ENCODE measurements at places on chromosomes 1 and 21.

DNA sequence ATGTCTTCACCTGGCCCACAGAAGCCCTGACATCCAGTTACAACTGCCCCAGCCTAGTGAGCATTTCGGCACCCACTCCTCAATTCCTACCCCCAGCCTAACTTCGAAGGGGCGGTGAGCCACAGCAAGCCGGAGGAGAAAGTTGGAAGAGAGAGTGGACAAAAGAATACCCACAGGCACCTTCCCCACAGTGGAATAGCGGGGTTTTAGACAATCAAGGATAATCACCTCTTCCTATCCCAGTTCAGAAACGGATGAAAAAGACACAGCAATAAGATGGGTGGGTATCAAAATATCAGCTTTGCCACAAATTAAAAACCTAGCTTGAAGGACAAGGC is 1.3 kb upstream of the LSS start:
- DNase-seq = no peak

GRCh38 chr1:39129514-39129913 is 75.0 kb upstream of the MACF1 start:
- DNase-seq = no peak

DNA sequence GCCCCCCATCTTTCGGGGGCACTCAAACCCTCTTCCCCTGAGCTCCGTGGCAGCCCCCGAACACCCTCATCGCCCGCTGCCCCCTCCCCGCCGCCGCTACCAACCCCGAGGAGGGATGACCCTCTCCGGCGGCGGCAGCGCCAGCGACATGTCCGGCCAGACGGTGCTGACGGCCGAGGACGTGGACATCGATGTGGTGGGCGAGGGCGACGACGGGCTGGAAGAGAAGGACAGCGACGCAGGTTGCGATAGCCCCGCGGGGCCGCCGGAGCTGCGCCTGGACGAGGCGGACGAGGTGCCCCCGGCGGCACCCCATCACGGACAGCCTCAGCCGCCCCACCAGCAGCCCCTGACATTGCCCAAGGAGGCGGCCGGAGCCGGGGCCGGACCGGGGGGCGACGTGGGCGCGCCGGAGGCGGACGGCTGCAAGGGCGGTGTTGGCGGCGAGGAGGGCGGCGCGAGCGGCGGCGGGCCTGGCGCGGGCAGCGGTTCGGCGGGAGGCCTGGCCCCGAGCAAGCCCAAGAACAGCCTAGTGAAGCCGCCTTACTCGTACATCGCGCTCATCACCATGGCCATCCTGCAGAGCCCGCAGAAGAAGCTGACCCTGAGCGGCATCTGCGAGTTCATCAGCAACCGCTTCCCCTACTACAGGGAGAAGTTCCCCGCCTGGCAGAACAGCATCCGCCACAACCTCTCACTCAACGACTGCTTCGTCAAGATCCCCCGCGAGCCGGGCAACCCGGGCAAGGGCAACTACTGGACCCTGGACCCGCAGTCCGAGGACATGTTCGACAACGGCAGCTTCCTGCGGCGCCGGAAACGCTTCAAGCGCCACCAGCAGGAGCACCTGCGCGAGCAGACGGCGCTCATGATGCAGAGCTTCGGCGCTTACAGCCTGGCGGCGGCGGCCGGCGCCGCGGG is 837 bp downstream of the FOXD3 start:
- DNase-seq = peak; percentile 27

DNA sequence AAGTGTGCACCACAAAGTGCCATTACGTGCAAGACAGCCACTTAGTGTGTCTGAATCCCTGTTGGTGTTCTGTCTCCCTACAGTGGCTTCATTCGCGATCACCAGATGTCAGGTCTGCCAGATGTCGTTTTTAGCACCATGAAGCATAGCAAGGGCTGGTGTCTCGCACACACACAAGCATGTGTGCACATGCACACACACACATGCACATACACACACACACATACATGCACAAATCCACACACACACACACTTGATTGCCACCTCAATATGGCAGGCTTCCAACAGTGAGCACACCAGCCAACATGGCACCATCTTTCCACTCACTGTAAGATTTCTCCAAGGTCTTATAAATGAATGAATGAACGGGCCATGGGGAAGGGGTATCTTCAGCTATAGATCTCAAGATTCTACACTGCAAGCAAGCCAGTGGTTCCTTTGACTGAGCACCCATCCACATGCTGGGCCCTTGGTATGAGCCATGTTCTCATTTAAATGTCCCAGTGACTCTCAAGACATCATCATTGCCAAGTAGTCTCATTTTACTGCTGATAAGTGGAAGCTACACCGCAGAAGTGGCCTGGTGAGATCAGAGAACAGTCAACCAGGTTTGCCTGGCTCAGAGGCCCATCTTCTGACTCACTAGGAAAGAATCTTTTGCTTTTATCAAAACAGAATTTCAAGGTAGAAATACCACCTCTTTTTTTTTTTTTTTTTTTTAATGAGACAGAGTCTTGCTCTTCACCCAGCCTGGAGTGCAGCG is 84.9 kb downstream of the SIM2 start:
- no peak for DNase-seq

GRCh38 chr1:220786337-220787068 is at the start of gene MTARC1:
TSS of gene MTARC1 (plus strand) at chr1:220786913. CDS start at chr1:220786945, 32 bp downstream.
- no peak for DNase-seq

DNA sequence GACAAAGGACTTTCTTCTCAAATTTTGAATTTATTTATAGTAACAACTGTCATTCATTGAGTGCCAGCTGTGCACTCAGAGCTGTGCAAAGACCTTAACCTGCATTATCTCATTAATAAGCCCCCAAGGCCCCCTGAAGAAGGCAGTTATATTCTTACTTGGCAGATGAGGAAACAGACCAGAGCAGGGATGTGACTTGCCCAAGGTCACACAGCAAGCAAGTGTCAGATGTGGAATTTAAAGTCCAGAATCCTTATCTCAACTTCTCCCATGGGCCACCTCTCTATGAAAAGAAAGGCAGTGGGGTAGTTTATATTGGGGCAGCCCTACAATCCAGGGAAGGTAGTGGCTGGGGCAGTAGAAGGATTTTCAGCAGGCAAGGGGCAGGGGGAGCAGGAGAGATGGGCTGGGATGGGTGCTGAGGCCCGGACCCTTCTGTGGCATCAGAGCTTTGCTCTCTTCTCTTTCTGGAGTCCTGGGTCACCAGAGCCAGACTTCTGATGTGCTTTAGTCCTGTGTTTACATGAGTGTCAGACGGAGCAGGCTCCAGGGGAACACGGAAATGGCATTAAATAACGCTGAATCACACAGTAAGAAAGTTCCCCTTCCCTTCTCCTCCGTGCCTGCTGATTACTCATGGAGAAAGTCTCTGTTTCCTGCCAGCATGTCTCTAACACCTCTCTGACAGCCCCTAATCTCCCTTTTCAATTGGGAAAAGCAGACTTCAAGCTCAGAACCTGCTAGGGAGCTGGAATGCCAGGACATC is 39.5 kb downstream of the EPHB2 start:
- DNase-seq = no peak

- DNase-seq = peak; percentile 0
Measured at GRCh38 chr1:73104749-73105148, 822.4 kb upstream of the NEGR1 start.

DNA sequence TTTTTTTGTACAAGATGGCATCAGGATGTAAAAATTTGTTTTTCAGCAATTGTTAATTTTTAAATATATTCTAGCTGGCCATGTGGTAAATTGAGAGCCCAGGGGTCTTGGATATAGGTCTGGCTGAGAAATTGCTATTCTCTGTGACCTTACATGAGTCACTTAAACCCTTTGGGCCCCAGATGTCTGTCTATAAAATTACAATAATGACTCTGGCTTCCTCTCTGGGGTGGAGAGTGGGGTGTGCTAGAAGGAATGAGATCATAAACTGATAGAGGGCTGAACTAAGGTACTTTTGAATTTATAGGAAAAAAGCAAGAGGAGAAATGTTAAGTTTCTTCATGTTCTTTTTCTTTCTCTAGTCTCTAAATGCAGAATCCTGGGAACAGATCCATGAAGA is 12.4 kb upstream of the TCHH start:
- DNase-seq = no peak

DNA sequence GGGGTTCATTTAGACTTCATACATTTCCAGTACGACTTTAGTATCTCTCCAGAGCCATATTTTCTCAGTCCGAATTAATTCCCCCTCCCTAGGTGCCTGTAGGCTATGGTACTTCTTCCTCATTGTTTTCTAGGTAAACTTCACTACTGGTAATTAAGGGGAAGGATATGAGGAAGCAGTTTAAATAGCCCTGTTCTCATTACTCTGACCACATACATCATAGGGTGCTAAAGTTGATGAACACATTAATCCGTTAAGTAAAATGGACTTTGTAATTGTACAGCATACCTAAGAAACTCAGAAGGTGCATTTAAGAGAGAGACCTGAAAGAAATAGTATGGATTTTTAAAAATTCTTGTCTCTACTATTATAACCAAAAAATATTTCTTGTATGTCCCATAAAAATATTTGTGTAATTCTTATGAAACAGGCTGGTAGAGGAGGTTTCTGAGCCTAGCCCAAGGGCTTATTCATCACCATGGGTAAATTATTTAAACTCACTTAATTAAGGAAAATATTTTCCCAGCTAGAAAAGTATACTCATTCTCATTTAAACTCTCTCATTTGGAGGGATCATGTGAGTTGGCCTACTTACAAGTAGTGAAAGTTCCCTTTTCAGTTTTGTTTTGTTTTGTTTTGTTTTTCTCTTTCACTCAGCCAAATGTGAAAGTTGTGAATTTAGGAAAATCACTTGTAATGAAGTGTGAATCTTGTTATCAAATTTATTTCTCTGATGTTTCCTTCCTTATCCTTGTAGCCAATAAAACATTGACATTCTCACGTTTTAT is 2.0 kb downstream of the PRMT6 start:
- DNase-seq = no peak

- DNase-seq = no peak
Measured at GRCh38 chr1:118588566-118588965, 399.6 kb downstream of the TBX15 start.

- DNase-seq = no peak
Measured at GRCh38 chr1:183739741-183740271, 65.1 kb upstream of the RGL1 start.

GRCh38 chr1:92544756-92545165 is 58.0 kb upstream of the GFI1 start:
- DNase-seq = no peak

DNA sequence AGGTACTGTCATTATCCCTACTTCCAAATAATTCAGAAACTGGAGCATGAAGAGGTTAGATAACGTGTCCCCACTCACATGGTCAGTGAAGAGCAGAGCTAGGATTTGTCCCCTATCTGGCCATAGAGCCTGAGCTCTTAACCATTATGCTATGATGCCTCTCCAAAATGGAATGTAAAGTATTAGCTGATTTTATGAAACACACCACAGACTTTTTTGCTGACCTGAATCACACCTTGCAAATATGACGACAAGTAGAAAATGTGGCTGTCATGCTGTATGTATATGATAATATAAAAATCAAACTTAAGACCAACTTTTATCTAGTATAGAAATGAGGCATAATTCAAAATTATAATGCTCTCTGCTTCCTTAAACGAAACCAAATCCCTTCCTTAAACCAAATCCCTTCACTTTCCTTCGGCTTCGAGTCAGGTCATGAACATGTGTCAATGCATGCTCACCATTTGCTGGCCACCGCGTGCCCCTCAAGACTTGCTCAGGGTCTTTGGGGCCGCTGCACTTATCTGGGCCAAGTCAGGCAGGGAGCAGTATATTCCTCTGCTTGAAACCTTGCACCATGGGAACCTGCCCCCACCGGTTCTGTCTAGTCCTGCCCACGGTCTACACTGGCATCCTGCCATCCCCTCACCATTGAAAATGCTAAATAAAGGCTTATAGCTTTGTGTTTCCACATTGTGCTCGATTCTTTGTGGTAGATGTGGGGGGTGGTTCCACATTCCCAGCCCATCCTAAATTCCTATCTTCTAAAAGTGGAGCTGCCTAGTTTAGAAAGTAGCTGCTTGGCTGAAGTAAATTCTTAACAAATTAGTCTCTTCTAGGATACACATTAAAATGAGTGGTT is 1.6 kb upstream of the TMCC2 start:
- no peak for DNase-seq

GRCh38 chr1:193014400-193014799 is 44.8 kb downstream of the UCHL5 start:
- no peak for DNase-seq

GRCh38 chr1:41240781-41241353 is 1.2 kb downstream of the SCMH1 start:
- DNase-seq = no peak

GRCh38 chr1:43847290-43847689 is 86.3 kb upstream of the ARTN start:
- no peak for DNase-seq

DNA sequence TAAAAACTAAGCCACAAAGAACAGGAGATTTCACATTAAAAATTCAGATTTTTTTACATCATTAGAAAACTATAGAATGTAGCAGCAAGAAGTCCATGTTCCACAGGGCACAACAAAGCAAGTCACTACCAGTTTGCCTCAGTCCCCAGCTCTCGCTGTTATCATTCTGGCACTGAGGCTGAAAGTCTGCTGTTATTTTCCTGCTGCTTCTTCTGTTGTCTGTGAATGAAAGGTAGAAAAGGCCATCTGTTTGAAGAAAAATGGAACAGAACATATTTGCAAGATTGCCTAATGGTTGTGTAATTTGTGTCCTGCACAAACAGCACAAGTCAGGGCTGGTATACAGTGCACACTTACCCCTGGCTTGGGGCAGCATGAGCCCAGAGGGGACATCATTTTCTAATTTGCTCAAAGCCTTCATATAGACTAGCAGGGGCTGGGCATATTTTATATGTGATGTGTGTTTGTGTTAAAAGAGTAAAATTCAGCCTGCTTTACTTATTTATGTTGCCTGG is 105.6 kb upstream of the COG2 start:
- DNase-seq = no peak

DNA sequence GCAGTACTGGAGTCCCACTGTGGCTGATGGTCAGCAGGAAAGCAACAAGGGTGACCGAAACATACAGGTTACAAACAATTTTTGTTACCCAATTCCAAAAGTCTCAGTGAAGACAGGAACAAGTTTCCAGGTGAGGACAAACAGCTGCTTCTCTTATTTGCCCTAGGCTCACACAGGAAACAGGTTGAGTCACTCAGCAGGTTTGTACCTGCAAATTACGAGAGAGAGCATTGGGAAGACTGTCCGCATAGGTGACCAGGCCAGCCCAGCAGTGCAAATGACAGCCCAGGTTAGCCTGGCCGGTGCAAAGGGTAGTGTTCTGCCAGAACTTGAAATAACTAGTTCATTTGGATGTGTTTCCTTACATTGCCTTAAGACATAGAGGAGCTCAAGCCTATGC is 40.0 kb upstream of the DSCAM start:
- no peak for DNase-seq

DNA sequence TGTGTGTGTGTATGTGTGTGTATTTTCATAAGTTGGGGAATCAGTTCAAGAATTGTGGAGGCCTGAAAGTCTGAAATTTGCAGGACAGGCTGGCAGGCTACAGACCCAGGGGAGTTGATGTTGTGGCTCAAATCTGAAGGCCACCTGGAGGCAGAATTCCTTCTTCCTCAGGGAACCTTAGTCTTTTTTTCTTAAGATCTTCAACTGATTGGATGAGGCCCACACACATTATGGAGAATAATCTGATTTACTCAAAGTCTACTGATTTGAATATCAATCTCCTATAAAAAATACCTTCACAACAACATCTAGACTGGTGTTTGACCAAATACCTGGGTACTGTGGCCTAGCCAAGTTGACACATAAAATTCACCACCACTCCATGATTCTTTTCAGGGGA is 61.8 kb downstream of the MT1HL1 start:
- DNase-seq = no peak

All from T-helper 9 cell (primary cell).